OCI-M1 (cell line): ENCODE measurements at places on chromosomes 5 and 9.
A peak's percentile ranks its signal among the peaks of the same experiment; 100 is the strongest.

GRCh38 chr9:85420750-85421149, 321.0 kb downstream of the AGTPBP1 start:
- peak; percentile 12 for DNase-seq

DNA sequence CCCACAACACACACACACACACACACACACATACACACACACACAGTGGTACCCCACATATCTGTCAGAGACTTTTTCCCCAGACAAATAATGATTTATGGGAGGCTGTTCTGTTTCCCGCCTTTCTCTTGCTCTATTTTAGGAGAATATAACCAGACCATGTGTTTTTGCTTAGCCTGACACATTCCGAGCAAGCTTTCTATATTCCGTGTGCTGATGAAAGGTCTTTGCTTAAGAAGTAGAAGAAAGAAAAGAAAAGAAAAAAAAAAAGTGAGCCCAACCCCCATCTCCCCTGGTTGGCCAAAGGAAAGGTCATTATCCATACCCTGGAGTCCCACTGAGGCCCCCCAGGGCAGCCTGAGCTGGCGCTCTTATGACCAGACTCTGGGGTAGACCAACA, 338.6 kb downstream of the SLIT3 start:
- DNase-seq = no peak

DNA sequence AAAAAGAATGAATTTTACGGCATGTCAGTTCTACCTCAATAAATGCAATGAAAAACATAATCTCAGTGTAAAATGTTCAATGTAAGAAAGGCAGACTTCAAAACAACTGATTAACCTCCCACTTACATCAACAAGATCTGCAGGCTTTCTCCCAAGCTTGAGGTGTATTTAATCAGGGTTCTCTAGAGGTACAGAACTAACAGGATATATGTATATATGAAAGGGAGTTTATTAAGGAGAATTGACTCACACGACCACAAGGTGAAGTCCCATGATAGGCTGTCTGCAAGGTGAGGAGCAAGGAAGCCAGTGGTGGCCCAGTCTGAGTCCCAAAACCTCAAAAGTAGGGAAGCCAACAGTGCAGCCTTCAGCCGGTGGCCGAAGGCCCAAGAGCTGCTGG, 35.9 kb downstream of the MARCHF3 start:
- no peak for DNase-seq

DNA sequence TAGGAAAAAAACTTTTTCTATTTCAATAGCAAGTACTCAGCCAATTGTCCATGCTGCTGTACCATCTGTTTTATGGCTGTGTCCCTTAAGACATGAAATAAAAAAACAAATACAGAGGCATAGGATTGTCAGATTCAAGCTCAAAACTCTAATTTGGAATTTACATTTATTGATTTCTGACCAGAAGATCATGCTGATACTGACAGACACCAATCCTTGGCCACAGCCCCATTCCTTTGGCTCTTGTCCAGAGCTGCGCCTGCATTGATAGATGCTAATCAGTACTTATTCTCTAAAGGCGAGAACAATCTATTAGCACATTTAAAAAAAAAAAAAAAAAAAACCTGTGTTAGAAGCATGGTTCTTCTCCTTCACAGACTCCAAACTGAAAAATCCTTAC, 384.6 kb downstream of the TMEM232 start:
- DNase-seq = no peak

GRCh38 chr9:89776795-89777525, 172.1 kb downstream of the GADD45G start:
- DNase-seq = no peak

DNA sequence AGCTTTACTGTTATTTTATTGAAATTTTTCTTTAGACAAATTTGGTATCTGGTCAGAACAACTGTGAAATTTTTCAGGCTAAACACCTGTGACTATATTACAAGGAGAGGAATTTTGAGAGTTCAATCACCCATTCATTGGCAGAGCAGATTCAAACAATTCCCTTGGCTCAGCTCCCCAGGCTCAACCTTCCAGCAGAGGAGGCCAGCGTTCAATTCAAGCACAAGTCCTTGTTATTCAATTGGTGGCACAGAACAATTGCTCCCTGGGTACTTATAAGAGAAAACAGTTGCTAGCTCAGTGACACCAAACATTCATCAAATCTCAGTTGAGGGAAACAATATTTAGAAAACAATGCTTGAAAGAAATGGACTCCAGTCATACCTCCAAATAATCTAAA, 83.3 kb downstream of the SUSD1 start:
- DNase-seq = peak; percentile 36

DNA sequence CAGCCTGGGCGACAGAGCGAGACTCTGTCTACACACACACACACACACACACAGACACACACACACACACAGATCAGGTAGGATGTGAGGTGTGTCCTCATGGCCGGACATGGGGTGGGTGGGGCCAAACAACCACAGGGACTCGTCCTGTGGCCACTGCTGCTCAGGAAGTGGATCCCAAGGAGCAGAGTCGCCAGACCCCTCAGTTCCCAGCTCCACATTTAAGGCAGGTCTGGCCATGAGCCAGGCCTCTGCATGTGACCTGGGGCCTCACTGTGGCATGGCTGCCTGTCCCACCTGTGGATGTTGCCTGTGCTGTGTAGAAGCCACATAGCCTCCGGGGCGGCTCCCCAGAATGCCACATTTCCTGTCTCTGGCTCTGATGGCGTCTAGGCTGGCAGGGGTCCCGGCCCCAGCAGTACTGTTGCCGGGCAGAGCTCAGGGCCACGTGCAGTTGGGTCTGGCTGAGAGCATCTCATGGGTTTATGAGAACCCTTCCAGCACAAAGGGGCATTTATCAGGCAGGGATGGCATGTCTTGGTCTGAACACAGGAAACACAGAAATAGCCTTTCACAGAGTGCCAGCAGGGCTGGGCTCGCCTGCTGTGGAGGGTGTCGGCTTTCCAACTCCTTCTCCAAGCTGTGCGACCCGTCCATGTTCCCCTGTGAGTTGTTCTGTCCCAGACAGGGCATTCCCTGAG, 9.9 kb upstream of the NINJ1 start:
- no peak for DNase-seq

- no peak for DNase-seq
These were observed 40.1 kb downstream of the FREM1 start for GRCh38 chr9:14870090-14870489.

DNA sequence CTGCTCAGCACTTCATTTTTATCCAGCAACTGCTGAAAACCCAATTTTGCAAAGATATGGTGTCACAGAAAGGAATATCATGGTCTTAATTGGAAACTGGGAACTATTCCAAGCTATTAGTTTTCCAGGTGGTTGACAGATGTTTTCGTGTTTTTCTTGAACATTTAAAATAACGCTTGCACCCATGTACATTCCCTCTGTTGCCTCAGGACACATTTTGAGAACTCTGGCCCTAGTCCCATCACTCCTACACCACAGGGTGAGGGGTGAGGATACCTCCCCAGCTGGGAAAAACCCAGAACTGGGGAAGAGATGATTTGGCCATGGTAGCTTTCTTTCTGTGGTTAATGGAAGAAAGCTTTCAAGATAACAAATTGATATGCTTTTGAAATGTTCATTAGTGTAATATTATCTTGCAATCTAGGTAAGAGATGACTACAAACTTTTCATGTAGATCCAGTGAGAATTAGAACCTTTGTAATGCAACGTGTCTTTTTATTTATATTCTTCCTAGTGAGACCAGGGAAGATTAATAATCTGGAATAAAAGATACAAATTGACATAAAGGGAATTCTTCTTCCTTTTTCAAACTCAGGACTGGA, 627.0 kb downstream of the RAB3C start:
- DNase-seq = no peak

- DNase-seq = no peak
These were observed 797.3 kb downstream of the MAT2B start for GRCh38 chr5:164302533-164303235.

GRCh38 chr5:54148067-54148845, 162.1 kb downstream of the ARL15 start:
- DNase-seq = no peak

DNA sequence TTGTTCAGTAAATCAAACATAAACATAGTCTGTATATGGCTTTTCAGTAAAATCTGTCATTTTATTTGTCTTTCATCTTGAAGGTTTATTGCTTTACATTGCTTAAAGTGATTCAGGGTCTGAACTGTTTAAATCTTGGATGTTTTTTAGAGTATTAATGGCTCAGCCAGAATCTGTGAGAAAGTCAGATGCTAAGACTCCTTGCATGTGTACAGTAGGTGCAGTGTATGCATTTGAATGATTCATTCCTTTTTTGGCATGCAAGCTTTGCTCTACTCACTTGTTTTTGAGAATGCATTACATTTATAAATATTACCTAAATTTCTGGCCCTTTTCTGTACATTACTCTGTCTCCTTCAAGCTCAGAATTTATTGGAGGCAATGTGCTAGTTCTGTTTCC, 271.0 kb upstream of the RIOK2 start:
- DNase-seq = no peak

- no peak for DNase-seq
These were observed 85.8 kb upstream of the IFNE start for GRCh38 chr9:21567926-21568325.

DNA sequence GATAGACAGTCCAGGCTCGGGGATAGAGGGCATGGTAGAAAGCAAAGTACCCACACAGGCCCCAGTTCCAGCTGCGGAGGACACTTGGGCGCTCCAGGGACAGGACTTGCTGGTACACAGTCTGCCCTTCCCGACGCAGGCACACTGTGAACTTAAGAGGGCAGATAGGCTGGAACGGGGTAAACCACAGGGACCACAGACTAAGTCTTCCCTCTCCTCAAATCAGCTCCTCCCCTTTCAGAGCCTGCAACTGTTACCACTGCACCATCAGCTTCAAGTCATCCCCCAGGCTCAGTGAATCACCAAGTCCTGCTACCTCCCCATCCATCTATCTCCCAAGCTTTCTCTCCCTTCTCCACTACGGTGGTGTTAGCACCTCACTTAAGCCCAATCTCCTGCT, 7.3 kb downstream of the GBA2 start:
- DNase-seq = peak; percentile 66

- DNase-seq = peak; percentile 67
These were observed 20.6 kb downstream of the OR2V2 start for GRCh38 chr5:181167814-181168488.

- DNase-seq = no peak
These were observed 40.4 kb downstream of the GLIS3 start for GRCh38 chr9:4259489-4259888.
